ENCODE measurements at places on chromosomes 3 and 15.

- no peak for DNase-seq
Measured at GRCh38 chr15:68808770-68809169, 11.9 kb downstream of the ANP32A start.

- no peak for DNase-seq
Measured at GRCh38 chr3:134364061-134364935, 9.9 kb downstream of the AMOTL2 start.

- DNase-seq = no peak
Measured at GRCh38 chr3:127448161-127448561, 142.4 kb downstream of the TPRA1 start.

DNA sequence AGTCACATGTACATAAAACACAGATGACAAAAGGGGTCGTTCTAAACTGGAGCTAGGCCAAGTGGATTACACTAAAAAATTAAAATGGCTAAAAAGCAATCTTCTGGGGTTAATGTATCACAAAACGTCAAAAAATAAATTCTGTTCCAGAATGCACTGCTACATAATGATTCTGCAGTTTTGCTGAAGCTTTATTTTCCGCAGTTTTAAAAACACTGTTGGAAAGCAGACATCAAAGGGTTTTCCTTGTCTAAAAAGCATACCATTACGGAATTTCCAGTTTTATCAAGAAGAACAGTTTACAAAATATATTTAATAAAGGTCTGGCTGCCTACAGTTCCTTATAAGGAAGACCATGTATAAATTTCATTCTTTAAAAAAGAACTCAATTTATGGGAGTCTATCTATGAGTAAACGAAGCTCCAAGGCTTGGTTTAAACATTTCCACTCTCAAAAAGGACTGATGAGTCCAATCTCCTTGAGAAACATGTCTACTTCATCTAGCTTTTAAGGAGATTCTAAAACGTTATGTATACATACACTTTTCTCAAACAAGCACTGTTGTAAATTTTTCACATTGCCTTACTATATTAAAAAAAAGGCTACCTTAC lies 1.3 kb downstream of the DMXL2 start:
- no peak for DNase-seq

Measured in CD4-positive, alpha-beta T cell treated with Interleukin-15 for 4 hours (primary cell).